Activated T-cell treated with anti-CD3 and anti-CD28 coated beads, Interleukin-2, amount 50 U/mL, for 72 hours (primary cell): ENCODE measurements at places on chromosomes 12 and 14.
A peak's percentile ranks its signal among the peaks of the same experiment; 100 is the strongest.

DNA sequence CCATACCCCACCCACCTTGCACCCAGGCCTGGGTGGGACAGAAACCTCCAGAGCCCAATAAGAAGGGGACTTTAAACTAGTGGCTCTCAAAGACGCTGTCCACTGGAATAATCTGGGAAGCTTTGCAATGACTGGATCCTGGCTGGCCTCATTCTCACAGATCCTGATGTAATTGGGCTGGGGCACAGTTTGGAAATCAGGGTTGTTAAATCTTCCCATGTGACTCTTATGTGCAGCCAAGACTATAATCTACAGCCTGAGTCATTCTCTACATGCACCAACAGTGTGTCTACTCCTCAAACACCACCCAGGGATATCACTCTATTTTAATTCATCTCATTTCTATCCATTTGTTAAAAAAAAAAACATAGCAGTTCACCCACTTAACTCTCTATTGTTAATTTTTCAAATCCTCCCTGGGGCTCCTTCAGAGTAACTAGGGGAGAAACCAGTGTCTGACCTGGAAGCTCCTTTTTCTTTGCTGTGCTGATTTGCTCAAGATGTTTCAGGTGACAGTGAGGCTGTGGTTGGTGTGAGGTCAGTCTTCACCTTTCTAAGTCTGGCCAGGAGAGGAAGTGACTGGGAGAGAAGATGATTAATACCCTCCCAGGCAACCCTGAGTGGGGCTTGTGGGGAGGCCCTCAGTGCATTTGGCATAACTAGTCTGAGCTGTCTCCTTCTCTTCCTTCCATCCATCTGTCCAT is 211.6 kb upstream of the SFSWAP start:
- DNase-seq = peak; percentile 24

DNA sequence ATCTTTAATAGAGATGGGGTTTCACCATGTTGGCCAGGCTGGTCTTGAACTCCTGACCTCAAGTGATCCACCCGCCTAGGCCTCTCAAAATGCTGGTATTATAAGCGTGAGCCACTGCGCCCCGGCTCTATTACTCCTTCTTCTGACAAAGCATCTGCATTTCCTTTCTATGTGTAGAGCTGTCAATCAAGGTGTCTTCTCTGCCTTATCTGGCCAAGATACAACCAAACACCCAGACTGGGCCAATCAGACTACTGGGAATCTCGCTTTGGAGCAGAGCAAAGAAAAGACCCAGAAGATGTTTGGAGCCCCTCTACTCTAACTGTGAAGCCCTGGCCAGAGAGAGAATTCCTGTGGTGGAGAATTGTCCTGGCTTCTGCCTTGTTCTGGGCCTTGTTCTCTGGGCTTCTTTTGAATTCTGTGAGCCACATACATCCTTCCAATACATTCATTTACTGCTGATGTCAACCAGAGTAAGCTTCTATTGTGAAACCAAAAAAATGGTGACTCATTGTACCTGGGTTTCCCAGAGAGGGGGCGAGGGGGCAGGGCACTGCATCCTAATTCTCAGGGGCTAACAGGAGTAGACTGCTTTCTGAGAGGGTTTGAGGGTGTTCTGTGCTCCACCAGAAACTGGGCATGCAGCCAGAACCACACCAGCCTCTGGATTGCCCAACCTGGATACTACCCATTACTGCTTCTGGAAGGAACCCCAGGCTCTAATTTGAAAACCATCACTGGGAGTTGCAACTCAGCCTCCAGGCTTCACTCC is 18.8 kb upstream of the FLVCR2 start:
- peak; percentile 76 for DNase-seq

GRCh38 chr14:72822946-72823611 is 70.8 kb downstream of the DPF3 start:
- no peak for DNase-seq

DNA sequence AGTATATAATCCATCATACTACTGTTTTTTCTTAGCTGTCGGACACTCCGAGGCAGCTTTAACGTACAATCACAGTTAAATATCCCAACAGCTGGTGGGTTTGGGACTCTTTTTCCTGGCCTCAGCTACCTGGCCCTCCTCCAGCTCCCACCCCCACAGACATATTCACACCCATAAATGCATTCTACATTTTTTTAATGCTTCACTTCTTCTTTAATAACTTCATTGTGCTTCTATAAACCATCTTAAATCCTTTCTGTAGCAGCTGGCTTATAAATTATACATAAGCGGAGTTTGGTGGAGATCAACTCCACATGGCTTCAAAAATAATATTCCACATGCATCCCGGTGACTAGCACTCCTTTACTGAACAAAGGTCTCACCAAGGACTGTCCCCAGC is 33.3 kb downstream of the TDG start:
- DNase-seq = no peak

GRCh38 chr12:10025236-10025635 is 5.2 kb upstream of the CLEC9A start:
- no peak for DNase-seq

DNA sequence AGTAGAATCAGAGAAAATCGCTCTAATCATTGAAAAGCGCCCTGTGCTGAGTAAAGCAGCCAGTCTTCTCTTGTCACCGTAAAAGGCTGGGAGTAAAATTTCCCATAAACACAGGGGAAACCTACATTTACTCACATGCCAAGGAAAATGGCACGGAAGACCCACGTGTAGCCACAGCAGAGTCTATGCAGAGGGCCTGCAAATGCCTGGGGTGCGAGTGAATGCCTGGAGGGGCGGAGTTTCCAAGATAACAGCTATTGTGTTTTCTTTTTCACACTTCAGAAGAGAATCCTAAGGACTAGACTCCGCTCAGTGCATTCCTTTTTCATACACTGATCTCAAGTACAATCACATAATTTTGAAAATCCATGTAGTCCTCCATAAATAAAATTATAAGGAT is 159.9 kb upstream of the FOXN3 start:
- DNase-seq = no peak

GRCh38 chr14:94088516-94088915 is 7.4 kb downstream of the IFI27L1 start:
- no peak for DNase-seq

GRCh38 chr12:2351161-2351560 is 298.4 kb downstream of the CACNA1C start:
- DNase-seq = no peak
